T-cell (primary cell): ENCODE measurements at places on chromosomes 16 and 17. TPM values are rescaled to one million over a fixed set of nuclear protein-coding genes. Genes with fewer than 3 reads are reported as not detected.

- DNase-seq = no peak
- no peaks in the 10 kb centered on the region for H3K4me1 ChIP-seq
- no peak overlapping the region for H3K27ac ChIP-seq
- H3K27me3 ChIP-seq = no peaks in the 10 kb centered on the region
- H3K36me3 ChIP-seq = no peaks in the 10 kb centered on the region
- no peak overlapping the region for H3K4me3 ChIP-seq
Observed at GRCh38 chr17:61835606-61836005, 27.7 kb downstream of the BRIP1 start.

Gene DNAH17
- 1.2 TPM for total RNA-seq

DNA sequence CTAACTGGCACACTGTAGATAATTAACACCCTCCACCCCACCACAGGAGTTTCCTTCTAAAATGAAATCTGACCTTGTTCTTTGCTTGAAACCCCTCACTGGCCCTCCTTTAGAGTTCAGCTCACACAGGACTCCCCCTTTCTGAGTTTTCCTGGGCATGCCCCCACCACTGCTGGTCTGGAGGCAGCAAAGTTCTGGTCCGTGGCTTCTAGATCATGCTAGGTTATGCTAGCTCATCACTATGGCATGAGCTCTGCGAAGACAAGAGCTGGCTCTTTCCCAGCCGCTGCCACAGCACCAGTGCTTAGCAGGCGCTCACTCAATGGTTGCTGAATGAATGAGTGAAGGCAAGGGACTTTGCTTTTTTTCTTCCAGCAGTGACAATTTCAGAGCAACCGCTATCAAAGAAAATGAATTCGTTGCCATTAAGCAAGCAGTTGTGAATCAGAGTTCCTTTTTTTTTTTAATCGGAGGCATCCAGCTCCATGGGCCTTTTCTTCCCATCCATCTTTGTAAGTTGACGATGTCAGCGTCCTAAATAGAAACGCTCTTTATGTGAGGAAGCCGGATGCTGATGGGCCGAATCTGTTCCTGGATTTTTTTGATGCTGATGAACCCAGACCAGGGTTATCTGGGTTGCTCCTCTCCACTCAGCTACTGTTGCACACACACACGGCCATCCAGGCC is 80.8 kb upstream of the NOL11 start:
- no peaks in the 10 kb centered on the region for H3K27me3 ChIP-seq
- H3K4me1 ChIP-seq = no peaks in the 10 kb centered on the region
- peaks cover 10% of the 10 kb centered on the region for H3K36me3 ChIP-seq
- no peak overlapping the region for H3K27ac ChIP-seq
- DNase-seq = no peak
- no peak overlapping the region for H3K4me3 ChIP-seq

GRCh38 chr16:50801036-50801435 is 59.1 kb downstream of the CYLD start:
- H3K4me3 ChIP-seq = no peak overlapping the region
- DNase-seq = no peak
- H3K36me3 ChIP-seq = peaks cover 34% of the 10 kb centered on the region
- H3K27ac ChIP-seq = no peak overlapping the region

DNA sequence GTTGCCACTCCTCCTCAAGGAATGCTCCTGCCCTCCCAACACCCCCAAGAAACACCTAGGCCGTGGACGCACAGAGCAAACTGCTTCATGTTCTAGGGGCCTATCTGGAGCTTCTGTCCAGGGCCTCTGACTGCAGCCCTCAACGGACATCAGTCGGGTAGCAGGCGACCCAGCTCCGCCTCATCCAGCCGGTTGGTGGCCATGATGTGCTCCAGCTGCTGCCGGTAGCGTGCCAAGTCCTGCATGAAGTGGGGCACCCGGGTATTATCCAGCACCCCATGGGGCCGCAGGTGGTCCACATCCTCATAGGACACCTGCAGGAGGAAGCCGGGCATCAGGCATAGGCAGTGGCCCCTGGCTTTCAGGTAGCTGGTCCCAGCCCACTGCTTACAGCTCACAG is 6.3 kb downstream of the NOL3 start:
- no peak overlapping the region for H3K4me3 ChIP-seq
- H3K4me1 ChIP-seq = no peaks in the 10 kb centered on the region
- H3K27me3 ChIP-seq = peaks cover 17% of the 10 kb centered on the region
- no peaks in the 10 kb centered on the region for H3K36me3 ChIP-seq

DNA sequence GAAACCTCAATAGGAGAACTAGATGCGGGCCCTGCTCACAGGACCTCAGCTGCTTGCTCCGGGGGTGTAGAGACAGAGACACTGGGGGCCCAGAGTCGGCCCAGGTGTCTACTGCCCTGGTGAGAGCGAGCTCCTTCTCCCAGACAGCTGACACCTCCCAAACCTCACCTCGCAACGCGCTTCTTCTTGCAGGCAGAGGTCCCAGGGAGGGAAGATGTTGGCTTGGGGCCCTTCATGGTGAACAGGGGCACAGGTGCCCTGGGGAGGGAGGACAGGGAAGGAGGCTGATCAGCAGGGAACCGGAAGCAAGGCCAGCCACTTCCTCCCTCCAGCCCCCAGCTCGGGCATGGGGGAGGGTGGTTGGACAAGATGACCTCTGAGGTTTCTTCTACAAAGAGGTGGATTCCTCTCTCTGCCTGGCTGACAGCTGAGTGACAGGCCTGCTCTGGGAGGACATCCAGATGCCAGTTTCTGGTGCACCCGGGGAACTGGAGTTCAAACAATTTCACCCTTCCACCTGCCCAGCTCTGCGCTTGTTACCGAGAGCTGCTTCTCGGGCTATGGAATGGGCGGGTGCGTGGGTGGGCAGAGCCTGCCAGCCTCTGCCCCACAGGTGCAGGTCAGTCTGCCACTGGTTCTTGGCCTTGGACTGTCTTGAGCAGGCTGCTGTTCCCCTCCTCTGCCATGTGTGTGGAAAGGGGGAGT is 11.7 kb upstream of the GFAP start:
- no peaks in the 10 kb centered on the region for H3K4me1 ChIP-seq
- H3K27ac ChIP-seq = no peak overlapping the region
- DNase-seq = no peak
- no peaks in the 10 kb centered on the region for H3K36me3 ChIP-seq

Gene PROCA1
- total RNA-seq = 11.6 TPM

- no peaks in the 10 kb centered on the region for H3K4me1 ChIP-seq
- DNase-seq = no peak
- H3K27me3 ChIP-seq = no peaks in the 10 kb centered on the region
- H3K4me3 ChIP-seq = no peak overlapping the region
Observed at GRCh38 chr17:1154704-1155103, 25.1 kb downstream of the ABR start.

DNA sequence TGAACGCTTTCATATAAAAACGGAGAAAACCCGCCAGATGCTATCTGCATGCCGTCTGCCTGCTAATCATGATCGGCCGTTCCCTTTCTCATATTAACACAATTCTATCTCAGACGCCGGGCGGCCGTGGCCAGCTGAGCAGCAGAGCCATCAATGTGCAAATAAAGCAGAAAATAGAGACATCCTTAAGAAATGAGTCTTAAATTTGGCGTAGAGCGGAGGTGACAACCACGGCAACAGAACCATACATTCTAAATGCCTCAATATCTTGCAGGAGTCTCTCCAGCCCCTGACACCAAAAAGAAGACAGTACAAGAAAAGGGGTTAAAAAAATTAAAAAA is 2.7 kb upstream of the IRX5 start:
- no peaks in the 10 kb centered on the region for H3K36me3 ChIP-seq
- no peak overlapping the region for H3K27ac ChIP-seq
- peaks cover 42% of the 10 kb centered on the region for H3K27me3 ChIP-seq

DNA sequence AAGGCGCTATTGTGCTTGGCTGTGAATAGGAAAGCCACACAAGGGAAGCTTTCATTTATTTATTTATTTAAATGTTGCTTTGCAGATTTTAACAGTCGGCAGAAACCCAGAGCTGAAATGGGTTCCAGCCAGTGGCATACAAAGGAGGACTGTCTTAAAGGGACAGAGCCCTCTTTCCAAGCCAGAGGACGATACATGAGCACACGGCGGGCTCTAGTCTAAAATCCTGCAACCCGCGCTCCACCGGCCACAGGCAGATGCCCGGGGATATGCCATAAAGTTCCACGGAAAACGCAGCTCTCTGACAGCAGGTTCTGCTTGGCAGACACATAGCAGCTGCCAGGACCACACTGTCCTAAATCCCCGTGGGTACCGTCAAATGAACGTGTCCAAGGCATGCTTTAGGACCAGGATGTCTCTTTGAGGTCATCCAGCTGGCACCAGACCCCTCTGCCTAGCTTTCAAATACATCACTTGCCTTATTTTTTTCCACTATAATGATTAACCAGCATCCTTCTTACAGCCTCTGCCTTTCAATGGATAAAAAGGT is 64.6 kb downstream of the CYTH1 start:
- peak overlapping the region; percentile 31 for H3K27ac ChIP-seq
- DNase-seq = no peak
- peaks cover 83% of the 10 kb centered on the region for H3K4me1 ChIP-seq
- no peaks in the 10 kb centered on the region for H3K27me3 ChIP-seq

Gene ZPBP2
- 0.19 TPM for total RNA-seq

DNA sequence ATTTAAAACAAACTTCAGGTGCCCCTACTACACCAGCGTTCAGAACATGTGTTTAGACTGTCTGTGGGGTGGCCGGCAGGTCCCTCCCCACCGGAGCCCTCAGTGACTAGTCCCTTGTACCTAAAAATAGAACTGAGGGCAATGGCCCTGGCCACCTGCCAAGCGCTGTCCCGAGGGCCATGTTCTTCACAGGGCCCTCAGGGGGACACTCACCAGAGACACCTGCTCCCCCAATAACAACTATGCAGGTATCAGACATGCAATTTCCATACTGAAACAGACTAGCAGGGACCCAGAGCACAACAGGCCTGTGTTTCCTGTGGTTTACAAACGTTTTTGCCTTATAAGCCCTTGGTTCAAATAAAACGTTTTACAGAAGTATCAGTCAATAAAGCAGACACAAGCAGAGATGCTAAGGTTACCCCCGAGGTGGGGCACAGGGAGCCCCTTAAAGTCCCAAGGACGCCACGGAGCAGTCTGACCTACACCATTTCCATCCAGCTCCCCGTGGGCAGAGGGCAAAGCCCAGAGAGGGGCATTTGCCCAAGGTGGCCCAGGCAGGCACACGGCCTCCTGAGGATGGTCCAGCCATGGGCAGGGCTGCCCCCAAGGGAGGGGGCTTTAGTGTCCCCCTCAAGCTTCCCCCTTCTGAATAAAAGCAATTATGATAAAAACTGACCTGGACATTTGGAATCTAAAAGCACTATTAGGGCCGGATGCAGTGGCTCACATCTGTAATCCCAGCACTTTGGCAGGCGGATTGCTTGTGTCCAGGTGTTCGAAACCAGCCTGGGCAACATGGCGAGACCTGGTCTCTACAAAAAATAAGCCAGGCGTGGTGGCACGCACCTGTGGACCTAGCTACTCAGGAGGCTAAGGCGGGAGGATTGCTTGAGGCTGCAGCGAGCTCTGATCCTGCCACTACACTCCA is 896 bp upstream of the MYLK3 start:
- H3K4me3 ChIP-seq = no peak overlapping the region
- no peak for DNase-seq
- H3K36me3 ChIP-seq = no peaks in the 10 kb centered on the region
- no peaks in the 10 kb centered on the region for H3K27me3 ChIP-seq

Gene PLEKHG4
- total RNA-seq = 24.9 TPM

Gene ABCA10
- 1.4 TPM for total RNA-seq

GRCh38 chr16:24925163-24925562 is 79.4 kb downstream of the SLC5A11 start:
- no peaks in the 10 kb centered on the region for H3K27me3 ChIP-seq
- H3K4me1 ChIP-seq = peaks cover 15% of the 10 kb centered on the region
- H3K36me3 ChIP-seq = peaks cover 10% of the 10 kb centered on the region
- DNase-seq = no peak
- H3K4me3 ChIP-seq = no peak overlapping the region

Gene KRTAP17-1
- not detected for total RNA-seq

- H3K4me1 ChIP-seq = peaks cover 20% of the 10 kb centered on the region
- no peaks in the 10 kb centered on the region for H3K36me3 ChIP-seq
- no peak overlapping the region for H3K27ac ChIP-seq
- no peak overlapping the region for H3K4me3 ChIP-seq
- no peak for DNase-seq
Observed at GRCh38 chr17:75010683-75011400, 1.6 kb upstream of the MRPL58 start.

DNA sequence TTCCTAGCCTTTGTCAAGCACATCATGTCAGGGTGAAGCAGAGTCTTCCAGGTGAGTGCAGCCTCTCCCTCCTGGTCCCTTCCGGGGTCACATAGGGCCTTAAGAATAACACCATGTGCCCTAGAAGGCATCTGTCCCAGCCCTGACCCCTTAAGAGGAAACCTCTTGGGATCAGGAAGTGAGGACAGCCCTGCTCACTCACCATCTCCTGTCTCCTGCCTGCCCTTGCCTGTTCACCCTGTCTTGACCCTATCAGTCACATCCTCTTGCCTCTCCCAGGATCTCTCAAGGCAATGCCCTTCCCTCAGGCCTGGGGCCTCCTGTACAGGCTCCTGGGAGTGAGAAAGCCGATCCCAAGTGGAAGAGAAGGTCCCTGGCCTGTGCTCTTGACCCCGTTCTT is 13.9 kb downstream of the MYL4 start:
- no peaks in the 10 kb centered on the region for H3K27me3 ChIP-seq
- no peaks in the 10 kb centered on the region for H3K36me3 ChIP-seq
- H3K27ac ChIP-seq = no peak overlapping the region
- H3K4me1 ChIP-seq = peaks cover 32% of the 10 kb centered on the region
- DNase-seq = no peak

DNA sequence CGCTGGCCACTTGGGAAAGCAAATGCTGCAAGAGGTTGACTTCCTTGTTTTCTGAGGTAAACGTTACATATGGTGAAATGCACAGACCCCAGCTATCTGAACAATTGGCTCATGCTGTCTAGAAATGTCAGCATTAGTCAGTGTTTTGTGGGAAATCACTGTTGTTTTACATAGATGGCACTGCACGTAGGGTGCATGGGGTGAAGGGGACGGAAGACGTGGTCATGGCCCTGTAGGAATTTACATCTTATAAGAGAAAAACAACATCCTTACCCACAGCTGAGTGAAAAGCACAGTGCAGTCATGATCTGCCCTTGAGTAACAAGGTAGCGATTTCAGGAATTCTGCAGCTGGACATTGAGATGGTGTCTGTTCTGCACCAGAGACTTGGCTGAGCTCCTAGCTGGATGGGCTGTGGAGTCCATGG is 15.2 kb downstream of the RPTOR start:
- peaks cover 9% of the 10 kb centered on the region for H3K36me3 ChIP-seq
- no peak overlapping the region for H3K4me3 ChIP-seq
- no peaks in the 10 kb centered on the region for H3K27me3 ChIP-seq
- no peak overlapping the region for H3K27ac ChIP-seq

- H3K4me3 ChIP-seq = no peak within 1 kb of the TSS
- peak; percentile 24 for DNase-seq
- peaks cover 4% of the 10 kb centered on the region for H3K4me1 ChIP-seq
- H3K27me3 ChIP-seq = peaks cover 70% of the 10 kb centered on the region
- H3K27ac ChIP-seq = no peak within 1 kb of the TSS
- no peaks in the 10 kb centered on the region for H3K36me3 ChIP-seq
Observed at GRCh38 chr16:86566601-86566965, at the start of gene FOXC2. Gene FOXC2, plus strand, starts transcription at chr16:86566829. Its CDS starts 507 bp downstream, at chr16:86567336.

Gene NPLOC4
- 82.7 TPM for total RNA-seq

- no peaks in the 10 kb centered on the region for H3K36me3 ChIP-seq
- no peak overlapping the region for H3K4me3 ChIP-seq
- H3K27ac ChIP-seq = no peak overlapping the region
- peaks cover 7% of the 10 kb centered on the region for H3K4me1 ChIP-seq
- no peak for DNase-seq
- no peaks in the 10 kb centered on the region for H3K27me3 ChIP-seq
Observed at GRCh38 chr17:32575852-32576251, 89.1 kb downstream of the CDK5R1 start.
